ENCODE measurements at places on chromosomes 4 and X. TPM values are rescaled to one million over a fixed set of nuclear protein-coding genes. Genes with fewer than 3 reads are reported as not detected.

- no peak for DNase-seq
Measured at GRCh38 chr4:126004941-126005340, 690.2 kb downstream of the FAT4 start.

DNA sequence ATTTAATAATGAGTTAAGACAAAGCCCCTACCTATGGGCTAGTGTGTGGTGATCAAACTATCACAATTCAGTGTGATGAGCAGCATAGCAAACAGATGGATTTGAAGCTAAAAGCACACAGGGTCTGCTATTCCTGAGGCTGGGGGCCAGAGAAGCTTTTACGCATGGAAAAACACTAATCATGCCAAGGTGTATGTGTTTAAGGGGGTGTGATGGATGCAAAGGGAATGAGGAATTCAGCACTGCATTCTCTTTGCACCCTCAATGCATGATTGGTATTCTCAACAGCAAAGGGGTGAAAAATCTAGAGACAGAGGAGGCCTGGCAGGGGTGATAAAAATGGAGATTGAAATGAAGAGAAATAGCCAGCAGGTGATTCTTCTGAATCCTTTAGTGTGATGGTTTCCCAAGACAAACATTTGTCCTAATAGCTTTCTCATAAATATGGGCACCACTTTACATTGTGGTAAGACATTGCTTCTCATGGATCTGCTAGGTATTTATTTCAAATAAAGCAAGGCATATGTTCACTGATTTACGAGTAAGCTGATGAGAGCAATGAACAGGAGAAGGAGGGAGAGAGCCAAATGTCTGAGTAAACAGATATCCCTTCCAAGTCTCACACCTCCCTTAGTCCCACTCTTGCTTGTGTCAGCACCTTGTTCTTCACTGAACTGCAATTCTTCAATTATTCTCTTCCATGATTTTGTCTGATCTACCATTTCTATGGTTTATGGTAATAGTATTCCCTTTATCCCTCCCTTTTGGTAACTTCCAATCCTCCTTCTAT, 15.7 kb downstream of the C1QTNF7 start:
- DNase-seq = no peak

DNA sequence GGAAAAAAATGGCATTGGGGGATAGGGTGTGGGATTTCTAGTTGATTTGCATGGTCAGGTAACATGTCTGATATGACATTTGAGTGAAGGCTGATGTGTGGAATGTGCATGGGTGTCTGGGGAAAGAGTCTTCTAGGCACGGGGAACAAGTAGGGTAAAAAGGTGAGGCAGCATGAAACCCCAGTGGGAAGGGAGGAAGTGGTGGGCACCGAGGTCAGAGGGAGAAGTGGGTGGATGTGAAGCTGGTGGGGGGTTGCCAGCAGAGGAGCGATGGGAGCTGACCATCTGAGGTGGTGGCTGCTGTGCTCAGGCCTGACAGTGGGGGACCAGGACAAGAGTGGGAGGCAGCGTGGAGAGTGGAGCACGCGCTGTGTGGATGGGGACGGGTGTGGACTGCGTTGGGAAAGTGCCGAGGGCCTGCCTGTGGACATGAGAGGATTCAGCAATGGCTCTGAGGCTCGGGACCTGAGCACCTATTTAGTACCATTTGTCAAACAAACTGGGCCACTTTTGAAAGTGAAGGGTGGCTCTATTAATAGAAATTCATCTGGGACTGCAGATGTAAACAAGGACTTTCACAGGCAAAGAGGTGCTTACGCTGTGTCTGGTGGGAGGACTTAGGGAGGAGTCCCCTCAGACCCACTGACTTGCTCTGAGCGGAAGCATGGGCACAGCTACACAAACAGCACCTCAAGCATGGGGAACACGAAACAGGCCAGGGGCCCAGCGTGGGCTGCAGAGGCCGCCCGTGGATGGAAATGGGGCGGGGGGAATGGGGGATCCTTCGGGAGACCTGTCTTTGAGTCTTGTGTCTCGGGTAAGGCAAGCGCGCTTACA, 16.7 kb upstream of the S100P start:
- no peak for DNase-seq

DNA sequence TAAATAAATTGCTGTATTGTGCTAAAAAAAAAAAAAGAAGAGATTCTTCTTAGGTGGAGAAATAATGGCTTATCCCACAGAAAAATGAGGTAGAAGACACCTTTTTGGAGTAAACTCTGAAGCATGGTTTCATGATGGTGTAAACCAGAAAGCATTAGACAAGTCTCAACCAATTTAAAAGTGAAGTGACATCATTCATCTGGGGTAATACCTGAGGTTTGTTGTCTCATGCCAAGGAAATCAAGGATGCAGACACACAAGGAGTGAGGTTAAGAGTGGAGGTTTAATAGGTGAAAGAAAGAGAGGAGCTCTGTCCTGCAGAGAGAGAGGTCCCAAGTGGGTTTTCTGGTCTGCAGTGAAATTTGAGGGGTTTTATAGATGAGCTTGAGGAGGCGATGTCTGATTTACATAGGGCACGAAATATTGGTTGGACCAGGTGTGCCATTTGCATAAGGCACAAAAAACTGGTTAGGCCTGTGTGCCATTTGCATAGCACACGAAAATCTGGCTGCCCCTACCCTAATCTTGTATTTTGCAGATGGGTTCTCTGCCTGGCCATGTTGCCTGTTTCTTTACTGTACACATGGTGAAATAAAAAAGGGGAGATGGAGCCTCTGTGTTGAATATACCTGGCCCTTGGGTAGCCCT, 25.0 kb upstream of the CWH43 start:
- DNase-seq = no peak

DNA sequence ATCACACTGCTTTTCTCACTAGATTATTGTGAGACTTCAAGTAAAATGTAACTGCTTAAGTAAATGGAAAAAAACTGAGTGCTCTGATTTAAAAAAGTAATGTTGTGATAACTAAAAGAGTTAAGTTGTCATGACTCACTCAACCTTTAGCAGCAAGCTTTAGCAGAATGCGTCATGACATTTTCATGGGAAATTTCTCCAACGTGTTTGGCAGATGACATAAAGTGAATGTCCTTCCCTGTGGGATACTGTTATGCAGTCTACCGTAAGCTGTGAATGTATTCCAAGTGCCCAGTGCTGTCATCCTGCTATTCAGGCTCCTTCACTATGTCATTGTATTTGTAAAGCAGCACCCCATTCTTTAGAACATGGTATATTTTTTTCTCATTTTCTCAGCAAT, 136.2 kb downstream of the CPXCR1 start:
- DNase-seq = no peak

DNA sequence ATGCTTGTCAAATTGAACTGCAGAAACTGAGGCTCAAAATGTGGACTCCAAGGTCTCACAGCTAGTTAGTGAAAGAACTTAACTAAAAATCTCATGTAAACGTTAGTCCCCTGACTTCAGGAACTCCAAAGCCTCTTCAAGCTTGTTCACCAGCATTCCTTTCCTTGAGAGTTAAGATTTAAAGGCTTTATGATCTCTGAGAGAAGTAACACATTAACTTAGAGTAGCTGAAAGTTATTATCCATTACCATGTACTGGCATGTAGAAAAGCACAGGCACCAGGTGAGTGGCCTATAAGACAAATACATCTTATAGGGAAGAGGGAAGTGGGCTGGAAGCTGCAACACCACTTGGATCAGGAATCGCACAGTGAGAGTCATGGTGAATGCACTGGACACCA, 15.3 kb downstream of the PARM1 start:
- DNase-seq = no peak

GRCh38 chrX:43525901-43526610, 130.0 kb upstream of the MAOA start:
- DNase-seq = no peak

The BCORL1 gene
- 14.4 TPM for polyA plus RNA-seq

The SPON2 gene
- polyA plus RNA-seq = 15.1 TPM

The ENOPH1 gene
- polyA plus RNA-seq = 66.3 TPM
